ENCODE measurements at places on chromosomes 7 and 10. TPM values are rescaled to one million over a fixed set of nuclear protein-coding genes. Genes with fewer than 3 reads are reported as not detected.

- no peaks in the 10 kb centered on the region for H3K36me3 ChIP-seq
- H3K4me1 ChIP-seq = peaks cover 26% of the 10 kb centered on the region
- no peak for DNase-seq
- H3K27me3 ChIP-seq = no peaks in the 10 kb centered on the region
- H3K4me3 ChIP-seq = no peak overlapping the region
- H3K27ac ChIP-seq = peak overlapping the region; percentile 84
Observed at GRCh38 chr7:151796871-151797537, 79.9 kb downstream of the PRKAG2 start.

DNA sequence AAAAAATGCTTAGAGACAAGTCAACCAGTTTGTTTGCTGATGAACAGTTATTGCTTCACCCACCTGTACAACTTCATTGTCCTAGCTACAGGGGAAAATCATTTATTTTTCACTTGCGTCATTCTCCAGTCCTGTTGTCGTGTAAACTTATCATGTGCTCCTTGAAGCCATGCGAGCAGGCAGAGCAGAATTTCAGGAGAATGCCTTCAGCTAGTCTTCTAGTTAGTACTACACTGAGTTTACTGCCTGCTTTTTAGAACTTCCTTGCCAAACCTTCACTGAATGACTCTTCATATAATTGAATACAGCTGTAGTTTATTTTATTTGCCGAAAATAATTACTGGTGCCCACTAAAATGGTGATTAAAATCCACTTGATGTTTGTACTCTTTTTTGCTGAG is 15.6 kb downstream of the RPA3 start:
- no peaks in the 10 kb centered on the region for H3K27me3 ChIP-seq
- no peak overlapping the region for H3K27ac ChIP-seq
- no peak for DNase-seq
- peaks cover 18% of the 10 kb centered on the region for H3K4me1 ChIP-seq
- H3K36me3 ChIP-seq = peaks cover 5% of the 10 kb centered on the region

Gene CNPY1
- total RNA-seq = not detected

Gene DGKB
- total RNA-seq = not detected

Gene CALHM1
- total RNA-seq = not detected

Measured in T-helper 17 cell (primary cell).